Activated CD4-positive, alpha-beta T cell treated with anti-CD3 and anti-CD28 coated beads, Interleukin-2, amount 10 ng/mL, durations not matched to agents 7 days and 5 days (primary cell): ENCODE measurements at places on chromosomes 5 and 9. TPM values are rescaled to one million over a fixed set of nuclear protein-coding genes. Genes with fewer than 3 reads are reported as not detected.

Gene DBH
- total RNA-seq: not detected

DNA sequence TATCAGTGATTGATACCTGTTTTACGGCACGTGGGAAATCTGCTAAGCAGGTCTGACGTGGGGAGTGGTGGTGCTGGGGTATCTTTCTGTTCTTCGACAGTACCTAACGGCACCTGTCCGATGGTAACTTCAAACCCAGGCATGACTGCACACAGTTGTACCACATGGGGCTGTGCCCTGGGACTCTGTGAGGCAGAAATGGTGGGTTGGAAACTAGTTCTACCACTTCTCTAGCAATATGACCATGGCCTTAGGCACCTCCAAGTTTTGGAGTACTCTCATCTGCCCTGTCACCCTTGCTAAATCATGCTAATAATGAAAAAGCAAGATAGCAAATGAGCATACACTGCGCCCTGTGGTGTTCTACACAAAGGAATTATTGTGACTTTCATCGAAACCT, 30.9 kb downstream of the EPB41L4B start:
- H3K4me1 ChIP-seq: peaks cover 2% of the 10 kb centered on the region
- no peaks in the 10 kb centered on the region for H3K36me3 ChIP-seq
- H3K27ac ChIP-seq: no peak overlapping the region
- peaks cover 3% of the 10 kb centered on the region for H3K27me3 ChIP-seq
- DNase-seq: no peak

GRCh38 chr5:25357605-25358004, 712.8 kb upstream of the CDH10 start:
- H3K27me3 ChIP-seq: no peaks in the 10 kb centered on the region
- H3K27ac ChIP-seq: no peak overlapping the region
- H3K4me1 ChIP-seq: no peaks in the 10 kb centered on the region
- H3K4me3 ChIP-seq: no peak overlapping the region
- no peaks in the 10 kb centered on the region for H3K36me3 ChIP-seq

- no peak overlapping the region for H3K4me3 ChIP-seq
- H3K4me1 ChIP-seq: no peaks in the 10 kb centered on the region
- no peak for DNase-seq
- H3K27ac ChIP-seq: no peak overlapping the region
Observed at GRCh38 chr9:134748591-134748990, 107.0 kb downstream of the COL5A1 start.

DNA sequence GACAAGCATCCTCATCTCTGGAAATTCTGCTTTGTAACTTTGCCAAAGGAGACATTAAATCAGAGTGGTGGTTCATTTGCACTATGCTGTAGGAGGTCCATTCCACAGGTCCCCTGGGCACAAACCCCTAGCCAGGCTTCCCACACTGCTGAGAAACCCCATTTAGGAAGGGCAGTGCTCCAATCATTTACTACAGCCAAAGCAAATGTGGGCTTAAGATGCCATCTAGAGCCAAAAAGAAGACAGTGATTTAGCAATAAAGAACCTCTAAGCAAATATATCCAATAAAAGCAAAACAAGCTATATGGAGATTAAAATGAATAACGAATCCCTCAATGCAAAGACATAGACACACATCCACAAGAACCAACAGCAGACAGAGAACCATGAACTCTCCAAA, 129.0 kb upstream of the ALDH1B1 start:
- DNase-seq: no peak
- no peaks in the 10 kb centered on the region for H3K36me3 ChIP-seq
- H3K4me3 ChIP-seq: no peak overlapping the region
- H3K27ac ChIP-seq: no peak overlapping the region

DNA sequence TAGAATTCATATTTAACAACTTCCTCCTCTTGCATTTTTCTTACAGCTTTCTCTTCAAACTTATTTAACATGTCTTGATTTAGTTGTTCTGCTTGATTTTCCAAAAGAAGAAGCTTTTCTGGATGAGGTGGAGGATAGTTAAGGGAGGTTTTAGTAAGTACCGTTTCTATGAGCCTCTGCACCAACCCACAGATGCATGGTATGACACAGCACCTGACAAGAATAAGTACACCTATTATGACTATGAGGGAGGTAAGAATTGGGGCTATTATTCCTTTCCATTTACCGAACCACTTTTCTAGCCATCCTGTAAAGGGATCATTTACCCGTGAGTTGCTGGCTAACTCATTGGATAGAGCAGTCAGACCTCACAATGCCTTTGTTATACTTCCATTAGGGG, 2.5 kb upstream of the HMGCS1 start:
- H3K27ac ChIP-seq: no peak overlapping the region
- peaks cover 12% of the 10 kb centered on the region for H3K36me3 ChIP-seq
- peaks cover 44% of the 10 kb centered on the region for H3K4me1 ChIP-seq
- H3K4me3 ChIP-seq: no peak overlapping the region

- DNase-seq: no peak
- H3K27me3 ChIP-seq: no peaks in the 10 kb centered on the region
- H3K4me1 ChIP-seq: peaks cover 12% of the 10 kb centered on the region
- H3K36me3 ChIP-seq: peaks cover 5% of the 10 kb centered on the region
- no peak overlapping the region for H3K27ac ChIP-seq
- no peak overlapping the region for H3K4me3 ChIP-seq
Observed at GRCh38 chr9:120688758-120689157, 25.5 kb downstream of the MEGF9 start.

DNA sequence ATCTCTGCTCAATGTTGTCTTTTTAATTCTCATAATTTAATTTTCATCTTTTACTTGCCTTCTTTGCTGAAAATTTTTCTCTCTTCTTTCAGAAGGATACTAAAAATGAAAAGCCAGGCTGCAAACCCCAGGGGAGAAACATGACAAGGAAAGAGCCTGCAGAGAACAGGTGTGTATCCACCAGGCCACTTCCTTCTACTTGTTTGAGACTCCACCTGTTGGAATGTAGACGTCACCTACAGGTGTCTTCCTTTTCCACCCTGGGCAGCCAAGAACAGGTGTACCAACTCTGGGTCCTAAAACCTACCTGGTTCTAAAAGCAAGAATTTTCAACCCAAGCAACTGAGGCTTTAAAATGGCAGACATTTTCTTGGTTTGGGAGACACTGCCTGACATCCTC, 166.8 kb downstream of the ATP10B start:
- no peak overlapping the region for H3K27ac ChIP-seq
- no peaks in the 10 kb centered on the region for H3K36me3 ChIP-seq
- no peak overlapping the region for H3K4me3 ChIP-seq
- H3K27me3 ChIP-seq: peaks cover 2% of the 10 kb centered on the region

Gene OR13D1
- not detected for total RNA-seq

GRCh38 chr9:111854799-111855198, 41.8 kb upstream of the UGCG start:
- no peak overlapping the region for H3K27ac ChIP-seq
- H3K4me3 ChIP-seq: no peak overlapping the region
- no peaks in the 10 kb centered on the region for H3K27me3 ChIP-seq
- peaks cover 1% of the 10 kb centered on the region for H3K4me1 ChIP-seq
- no peaks in the 10 kb centered on the region for H3K36me3 ChIP-seq

GRCh38 chr5:15344954-15345353, 155.0 kb upstream of the FBXL7 start:
- no peak overlapping the region for H3K27ac ChIP-seq
- H3K36me3 ChIP-seq: no peaks in the 10 kb centered on the region
- no peaks in the 10 kb centered on the region for H3K27me3 ChIP-seq
- DNase-seq: no peak

Gene C9orf50
- total RNA-seq: not detected

Gene MEIKIN
- not detected for total RNA-seq

GRCh38 chr5:179793468-179794139, at the start of gene LTC4S:
LTC4S (plus strand) TSS chr5:179793986; CDS start chr5:179794081, 95 bp downstream.
- H3K4me1 ChIP-seq: peaks cover 35% of the 10 kb centered on the region
- H3K36me3 ChIP-seq: peaks cover 4% of the 10 kb centered on the region
- peak within 1 kb of the TSS; percentile 52 for H3K4me3 ChIP-seq
- H3K27me3 ChIP-seq: no peaks in the 10 kb centered on the region

- H3K4me1 ChIP-seq: peaks cover 8% of the 10 kb centered on the region
- H3K36me3 ChIP-seq: no peaks in the 10 kb centered on the region
- no peak overlapping the region for H3K4me3 ChIP-seq
- no peak overlapping the region for H3K27ac ChIP-seq
Observed at GRCh38 chr5:180618829-180619562, 27.7 kb upstream of the SCGB3A1 start.

- no peaks in the 10 kb centered on the region for H3K27me3 ChIP-seq
- peak overlapping the region; percentile 41 for H3K27ac ChIP-seq
- no peaks in the 10 kb centered on the region for H3K36me3 ChIP-seq
- no peak overlapping the region for H3K4me3 ChIP-seq
- no peak for DNase-seq
- no peaks in the 10 kb centered on the region for H3K4me1 ChIP-seq
Observed at GRCh38 chr9:113444736-113445135, 18.8 kb upstream of the RGS3 start.

Gene IFNA13
- not detected for total RNA-seq

Gene PAEP
- total RNA-seq: not detected

GRCh38 chr5:42268630-42269029, 154.6 kb upstream of the GHR start:
- peak overlapping the region; percentile 73 for H3K27ac ChIP-seq
- H3K4me3 ChIP-seq: no peak overlapping the region
- no peaks in the 10 kb centered on the region for H3K36me3 ChIP-seq
- peaks cover 10% of the 10 kb centered on the region for H3K27me3 ChIP-seq
- no peaks in the 10 kb centered on the region for H3K4me1 ChIP-seq
- DNase-seq: no peak

DNA sequence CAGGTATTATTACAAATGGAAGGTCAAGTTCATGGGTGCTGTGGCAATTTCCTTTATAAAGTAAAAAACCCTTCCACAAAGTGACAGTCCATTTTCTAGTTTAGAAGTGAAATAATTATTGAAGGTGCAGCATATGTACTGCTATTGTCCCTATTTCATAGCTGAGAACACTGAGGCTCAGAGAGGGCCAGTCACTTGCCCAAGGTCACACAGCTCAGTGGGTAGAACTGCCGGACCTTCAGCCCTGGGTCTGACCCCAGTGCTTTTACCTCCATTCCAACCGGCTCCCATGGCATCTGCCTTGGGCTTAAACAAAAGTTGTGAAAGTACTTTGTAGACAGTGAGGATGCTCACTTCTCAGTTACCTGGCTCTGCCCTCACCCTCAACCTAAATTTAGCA, 150.6 kb upstream of the SMIM23 start:
- no peak overlapping the region for H3K27ac ChIP-seq
- peaks cover 15% of the 10 kb centered on the region for H3K27me3 ChIP-seq
- no peaks in the 10 kb centered on the region for H3K36me3 ChIP-seq
- no peak overlapping the region for H3K4me3 ChIP-seq

- peaks cover 29% of the 10 kb centered on the region for H3K4me1 ChIP-seq
- no peak for DNase-seq
- no peak overlapping the region for H3K4me3 ChIP-seq
- no peak overlapping the region for H3K27ac ChIP-seq
- no peaks in the 10 kb centered on the region for H3K36me3 ChIP-seq
Observed at GRCh38 chr9:127389381-127390247, 7.4 kb upstream of the SLC2A8 start.

GRCh38 chr9:11192993-11193392, 580.2 kb upstream of the PTPRD start:
- no peak overlapping the region for H3K4me3 ChIP-seq
- H3K4me1 ChIP-seq: no peaks in the 10 kb centered on the region
- H3K36me3 ChIP-seq: no peaks in the 10 kb centered on the region
- no peak overlapping the region for H3K27ac ChIP-seq

DNA sequence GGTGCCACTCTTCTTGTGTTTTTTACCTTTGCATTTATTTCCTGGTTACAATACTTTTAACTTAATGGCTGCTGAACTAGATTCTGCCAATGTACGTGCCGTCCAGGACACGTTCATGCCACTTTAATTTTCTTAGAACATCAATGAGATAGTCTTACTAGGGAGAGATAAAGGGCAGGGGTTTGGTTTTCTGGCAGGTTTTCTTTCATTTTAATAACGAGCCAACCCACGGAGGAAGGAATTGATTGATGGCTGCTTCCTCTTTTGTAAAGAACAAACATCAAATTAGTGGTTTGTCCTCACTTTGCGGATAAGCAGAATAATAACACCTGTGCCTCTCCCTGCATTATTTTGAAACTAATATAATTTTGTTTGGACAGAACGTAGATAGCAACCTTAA, 135.7 kb downstream of the DOCK8 start:
- peaks cover 28% of the 10 kb centered on the region for H3K4me1 ChIP-seq
- no peak for DNase-seq
- H3K36me3 ChIP-seq: peaks cover 58% of the 10 kb centered on the region
- H3K27me3 ChIP-seq: no peaks in the 10 kb centered on the region
- H3K27ac ChIP-seq: peak overlapping the region; percentile 68
- H3K4me3 ChIP-seq: no peak overlapping the region

DNA sequence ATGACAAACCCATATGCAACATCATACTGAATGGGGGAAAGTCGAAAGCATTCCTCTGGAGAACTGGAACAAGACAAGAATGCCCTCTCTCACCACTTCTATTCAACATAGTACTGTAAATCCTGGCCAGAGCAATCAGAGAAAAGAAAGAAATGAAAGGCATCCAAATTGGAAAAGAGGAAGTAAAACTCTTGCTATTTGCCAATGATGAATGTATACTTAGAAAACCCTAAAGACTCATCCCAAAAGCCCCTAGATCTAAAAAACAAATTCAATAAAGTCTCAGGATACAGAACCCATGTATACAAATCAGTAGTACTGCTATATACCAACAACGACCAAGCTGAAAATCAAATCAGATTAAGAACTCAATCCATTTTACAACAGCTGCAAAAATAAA, 66.9 kb downstream of the SPATA31C2 start:
- no peak for DNase-seq
- H3K36me3 ChIP-seq: no peaks in the 10 kb centered on the region
- no peak overlapping the region for H3K4me3 ChIP-seq

GRCh38 chr9:95788521-95788991, 86.9 kb upstream of the ERCC6L2 start:
- peaks cover 10% of the 10 kb centered on the region for H3K27me3 ChIP-seq
- H3K36me3 ChIP-seq: no peaks in the 10 kb centered on the region
- no peaks in the 10 kb centered on the region for H3K4me1 ChIP-seq
- no peak for DNase-seq

Gene SELENOP
- total RNA-seq: not detected

Gene ADGRD2
- not detected for total RNA-seq

- DNase-seq: peak; percentile 63
- H3K4me1 ChIP-seq: peaks cover 28% of the 10 kb centered on the region
- no peak overlapping the region for H3K27ac ChIP-seq
- peak overlapping the region; percentile 40 for H3K4me3 ChIP-seq
- peaks cover 88% of the 10 kb centered on the region for H3K27me3 ChIP-seq
Observed at GRCh38 chr5:37837414-37838032, 2.3 kb downstream of the GDNF start.

GRCh38 chr5:148393390-148393741, 9.6 kb downstream of the FBXO38 start:
- peaks cover 37% of the 10 kb centered on the region for H3K4me1 ChIP-seq
- H3K27me3 ChIP-seq: no peaks in the 10 kb centered on the region
- H3K4me3 ChIP-seq: no peak overlapping the region
- no peak overlapping the region for H3K27ac ChIP-seq
- no peak for DNase-seq

DNA sequence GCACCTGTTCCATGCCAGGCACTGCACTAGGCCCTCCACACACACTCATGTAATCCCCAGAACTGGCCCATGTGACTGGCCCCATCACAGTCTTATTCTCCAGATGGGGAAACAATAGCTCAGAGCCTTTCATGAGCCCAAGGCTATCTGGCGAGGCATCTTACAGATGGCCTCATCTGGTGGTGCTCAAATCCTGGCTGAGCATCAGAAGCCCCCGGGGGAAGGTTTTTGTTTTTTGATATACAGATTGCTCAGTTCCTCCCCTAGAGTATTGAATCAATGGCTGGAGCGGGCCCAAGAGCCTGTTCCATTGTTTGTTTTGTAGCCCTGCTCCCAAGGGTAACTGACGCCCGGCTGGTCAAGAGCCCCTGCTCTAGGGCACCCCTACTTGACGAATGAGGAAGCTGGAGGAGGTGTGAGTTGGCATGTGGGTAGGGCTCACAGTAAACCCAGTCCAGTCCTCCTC, 145.3 kb upstream of the RAPGEF1 start:
- no peak overlapping the region for H3K4me3 ChIP-seq
- no peak overlapping the region for H3K27ac ChIP-seq
- H3K27me3 ChIP-seq: no peaks in the 10 kb centered on the region
- H3K4me1 ChIP-seq: peaks cover 14% of the 10 kb centered on the region
- no peak for DNase-seq

Gene FOXD4L4
- 0.37 TPM for total RNA-seq
